ENCODE measurements at places on chromosomes 1 and 21.

DNA sequence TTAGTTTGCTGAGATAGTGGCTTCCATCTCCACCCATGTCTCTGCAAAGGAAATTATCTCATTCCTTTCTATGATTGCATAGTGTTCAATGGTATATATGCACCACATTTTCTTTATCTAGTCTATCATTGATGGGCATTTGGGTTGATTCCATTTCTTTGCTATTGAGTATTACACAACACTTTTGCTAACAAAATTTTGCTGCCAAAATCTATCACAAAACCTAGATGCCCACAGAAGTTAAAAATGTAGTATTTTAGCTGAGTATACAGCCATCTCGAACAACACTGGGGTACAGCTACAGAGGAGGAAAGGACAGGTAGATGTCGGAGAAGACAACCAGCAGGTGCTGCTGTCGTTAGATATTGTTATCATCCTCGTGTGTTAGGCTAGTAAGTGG, 67.7 kb downstream of the LBR start:
- DNase-seq, result no peak

GRCh38 chr1:155329980-155330598, 9.4 kb downstream of the RUSC1 start:
- DNase-seq, result no peak

- DNase-seq, result no peak
Observed at GRCh38 chr1:204528241-204528640, 12.0 kb downstream of the MDM4 start.

- peak; percentile 53 for DNase-seq
Observed at GRCh38 chr1:234214129-234214910, 158.9 kb upstream of the COA6 start.

Data from femur (tissue), 1 donor.